ENCODE measurements at places on chromosomes 12 and 14.

DNA sequence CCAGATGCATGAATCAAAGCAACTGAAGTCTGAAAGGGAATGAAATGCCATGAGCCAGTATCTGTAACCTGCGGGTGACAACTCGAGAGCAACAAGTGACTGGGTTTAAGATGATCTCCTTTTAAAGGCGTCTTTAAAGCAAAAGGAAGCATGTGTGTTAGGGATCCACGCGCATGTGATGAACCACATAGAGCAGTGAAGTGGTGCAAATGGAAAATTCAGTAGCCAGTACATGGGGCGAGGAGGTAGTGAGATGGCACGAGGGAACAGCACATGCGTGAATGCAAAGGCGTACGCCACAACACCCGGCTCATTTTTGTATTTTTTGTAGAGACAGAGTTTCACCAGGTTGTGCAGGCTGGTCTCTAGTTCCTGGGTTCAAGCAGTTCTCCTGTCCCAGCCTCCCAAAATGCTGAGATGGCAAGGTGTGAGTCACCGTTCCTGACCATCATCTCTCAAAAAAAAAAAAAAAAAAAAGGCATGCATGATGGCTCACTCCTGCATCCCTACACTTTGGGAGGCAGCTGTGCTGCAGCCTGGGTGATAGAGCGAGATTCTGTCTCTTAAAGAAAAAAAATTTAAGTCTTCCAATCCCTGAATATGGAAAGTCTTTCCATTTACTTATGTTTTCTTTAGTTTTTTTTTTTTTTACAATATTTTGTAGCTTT lies 24.6 kb upstream of the BCL7A start:
- DNase-seq: no peak

- no peak for DNase-seq
Measured at GRCh38 chr14:80692903-80693302, 248.6 kb downstream of the CEP128 start.

- no peak for DNase-seq
Measured at GRCh38 chr14:32702562-32702961, 236.1 kb upstream of the NPAS3 start.

DNA sequence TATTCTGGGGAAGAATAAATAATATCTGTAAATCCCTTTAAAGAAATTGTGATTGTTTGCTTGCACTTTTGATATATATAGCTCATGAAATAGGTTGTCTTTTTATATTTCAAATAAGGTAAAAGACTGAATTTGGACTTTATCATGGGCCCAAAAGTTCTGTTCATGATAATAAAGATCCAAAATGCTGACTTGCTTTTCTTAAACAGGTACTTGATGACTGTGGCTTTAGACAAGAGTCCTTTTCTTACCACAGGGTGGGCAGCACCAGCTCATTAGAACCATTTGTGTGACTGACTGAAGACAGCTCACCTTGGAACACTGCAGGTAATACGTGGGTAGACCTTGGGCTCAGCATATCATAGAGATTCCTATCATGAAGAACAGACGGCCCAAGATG lies 432.6 kb downstream of the ETNK1 start:
- DNase-seq: no peak

DNA sequence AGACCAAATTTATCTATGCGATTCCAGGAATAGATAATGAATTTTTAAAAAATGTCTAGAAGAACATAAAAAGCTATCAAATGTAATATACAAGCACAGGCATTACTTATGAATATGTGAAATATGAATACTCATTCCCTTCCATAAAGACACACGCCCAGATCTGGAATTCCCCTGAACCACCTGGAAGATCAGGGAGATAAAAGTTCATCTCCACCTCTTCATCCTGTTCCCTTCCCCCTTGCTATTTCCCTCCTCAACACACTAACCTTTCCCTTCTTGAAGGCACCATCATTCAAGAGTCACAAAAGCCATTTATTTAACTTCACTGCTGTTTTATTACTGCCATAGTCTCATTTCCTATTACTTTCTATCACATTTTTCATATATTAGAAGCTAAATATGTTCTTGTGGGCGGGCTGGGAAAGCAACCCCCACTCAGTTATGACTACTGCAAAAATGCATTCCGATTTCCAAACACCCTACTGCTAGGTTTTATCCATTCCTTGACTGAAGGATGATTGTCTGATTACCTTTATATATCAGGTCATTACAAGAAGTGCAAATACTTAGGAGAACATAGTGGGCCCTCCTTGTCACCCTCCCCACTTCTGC lies 16.1 kb downstream of the FGD6 start:
- DNase-seq: no peak

DNA sequence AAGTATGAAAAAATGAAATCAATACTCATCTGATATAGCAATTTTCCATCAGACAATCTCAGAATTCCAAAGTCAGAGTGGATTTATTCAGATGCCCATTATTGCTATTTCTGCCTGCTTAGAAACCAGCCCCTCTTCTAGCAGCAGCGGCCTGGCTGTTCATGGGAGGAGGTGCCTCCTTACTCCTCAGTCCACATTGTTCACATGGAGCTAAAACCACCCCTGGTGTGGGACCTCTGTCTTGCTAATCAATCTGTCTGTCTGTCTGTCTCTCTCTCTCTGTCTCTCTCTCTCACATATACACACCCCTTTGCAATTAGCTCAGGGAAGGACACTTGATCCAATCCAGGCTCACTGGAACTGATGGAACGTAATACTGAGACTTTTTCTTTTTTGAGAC lies 176.1 kb downstream of the APAF1 start:
- no peak for DNase-seq

DNA sequence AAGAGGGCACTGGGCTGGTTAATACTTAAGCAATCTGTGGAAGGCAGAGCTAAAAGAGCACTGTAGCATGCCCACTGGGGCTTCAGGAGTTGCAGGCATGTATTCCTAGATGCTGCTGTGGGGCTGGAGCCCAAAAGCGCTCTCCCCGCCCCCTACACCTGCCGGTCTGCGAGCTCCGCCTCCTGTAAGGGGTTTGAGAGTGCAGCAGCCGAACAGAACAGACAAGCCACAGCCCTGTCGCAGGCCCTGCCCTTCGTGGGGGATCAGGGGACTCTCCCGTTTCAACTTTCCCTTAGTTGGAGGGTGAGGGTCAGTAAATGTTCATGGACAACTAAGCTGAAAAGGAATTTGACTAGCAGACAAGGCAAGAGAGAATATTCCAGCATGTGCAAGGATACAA lies 17.6 kb downstream of the SLC38A6 start:
- DNase-seq: no peak

DNA sequence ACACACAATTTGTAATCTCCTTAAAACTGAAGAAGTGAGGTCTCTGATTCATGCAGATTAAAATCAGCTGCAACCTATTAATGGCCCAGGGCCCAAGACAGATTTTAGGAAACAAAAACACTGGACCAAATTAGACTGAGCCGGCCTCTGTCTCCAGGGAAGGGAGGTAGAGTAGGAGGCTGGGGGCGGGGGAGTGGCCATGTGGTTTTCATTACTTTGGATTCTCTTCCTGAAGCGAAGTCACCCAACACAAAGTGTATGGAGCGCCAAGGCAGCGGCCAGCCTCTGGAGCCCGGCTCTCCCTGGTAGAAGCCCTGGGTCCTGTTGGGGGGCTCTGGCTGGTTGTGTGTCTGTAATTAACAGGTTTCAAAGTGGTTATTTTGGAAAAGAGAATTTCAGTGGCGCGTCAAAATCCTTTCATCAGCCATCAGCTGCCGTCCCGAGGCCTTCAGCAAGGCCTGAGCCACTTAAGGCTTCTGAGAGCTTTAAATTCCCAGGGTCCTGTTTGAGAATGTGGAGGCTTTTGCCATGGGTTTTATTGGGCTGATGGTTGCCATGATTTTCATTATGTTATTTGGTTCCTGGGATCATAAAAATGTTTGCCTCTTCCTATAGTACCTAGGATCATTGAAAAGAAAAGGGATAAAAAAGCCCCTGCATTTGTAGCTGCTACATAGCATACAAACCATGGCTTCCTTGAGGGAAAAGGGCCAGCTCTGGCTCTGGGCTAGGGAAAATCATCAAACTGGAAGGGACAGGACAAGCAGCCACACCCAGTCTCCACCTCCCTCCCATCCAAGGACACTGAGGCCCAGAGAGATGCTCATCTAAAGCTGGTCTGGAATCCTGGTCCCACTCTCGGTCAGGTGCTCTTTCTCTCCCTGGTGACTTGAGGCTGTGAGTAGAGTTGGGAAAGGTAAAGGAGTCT lies 282.4 kb downstream of the ZFP36L1 start:
- DNase-seq: peak; percentile 81

DNA sequence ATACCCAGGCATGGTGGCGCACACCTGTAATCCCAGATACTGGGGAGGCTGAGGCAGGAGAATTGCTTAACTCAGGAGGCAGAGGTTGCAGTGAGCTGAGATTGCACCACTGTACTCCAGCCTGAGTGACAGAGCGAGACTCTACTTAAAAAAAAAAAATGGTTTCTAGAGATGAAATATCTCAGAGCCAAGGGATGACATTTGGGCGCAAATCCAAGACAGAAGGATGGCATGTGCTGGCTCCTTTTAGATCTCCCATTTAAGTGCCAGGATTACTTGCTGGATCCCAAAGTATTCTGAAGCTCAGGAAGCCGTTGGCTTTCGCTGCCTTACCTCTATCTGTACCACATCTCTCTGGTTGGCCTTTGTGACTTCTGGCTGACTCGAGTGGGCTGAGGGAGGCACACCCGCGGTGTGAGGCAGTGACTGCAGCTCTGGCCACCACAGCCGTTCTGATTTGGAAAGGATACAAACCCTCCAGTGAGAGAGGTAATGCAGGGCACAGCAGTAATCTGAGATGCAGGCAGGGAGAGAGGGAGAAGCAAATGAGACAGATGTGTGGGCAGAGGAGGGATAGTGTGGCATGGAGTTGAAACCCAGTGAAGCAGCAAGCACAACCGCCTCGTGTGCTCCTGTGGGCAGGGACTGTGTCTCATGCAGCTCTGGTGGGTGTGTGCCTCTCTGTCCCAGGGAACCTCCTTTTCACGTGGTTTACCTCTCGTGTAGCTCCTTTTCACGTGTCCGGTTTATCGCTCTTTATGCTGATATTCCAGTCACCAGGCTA lies 4.9 kb downstream of the B4GALNT3 start:
- DNase-seq: no peak

DNA sequence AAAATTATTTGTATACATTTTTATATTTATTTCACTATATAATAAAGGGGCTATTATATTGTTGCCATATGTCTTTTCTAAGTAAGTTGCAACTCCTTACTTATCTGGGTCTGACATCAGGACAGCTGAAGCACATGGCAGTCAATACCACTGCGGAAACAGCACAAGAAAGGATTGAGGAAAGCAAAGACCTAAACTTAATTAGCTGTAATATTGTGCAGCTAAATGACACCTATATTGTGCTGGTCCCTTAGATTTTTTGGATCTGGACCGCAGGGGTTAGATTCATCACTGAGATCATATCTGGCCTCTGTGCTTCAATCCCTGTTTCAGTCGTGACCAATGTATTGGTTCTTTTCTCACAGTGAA lies 359.6 kb upstream of the DIO2 start:
- DNase-seq: no peak

- DNase-seq: peak; percentile 93
Measured at GRCh38 chr12:6944381-6945186, 762 bp downstream of the C12orf57 start.

All from SK-N-SH (cell line).